ENCODE measurements at places on chromosomes 13 and 19.

DNA sequence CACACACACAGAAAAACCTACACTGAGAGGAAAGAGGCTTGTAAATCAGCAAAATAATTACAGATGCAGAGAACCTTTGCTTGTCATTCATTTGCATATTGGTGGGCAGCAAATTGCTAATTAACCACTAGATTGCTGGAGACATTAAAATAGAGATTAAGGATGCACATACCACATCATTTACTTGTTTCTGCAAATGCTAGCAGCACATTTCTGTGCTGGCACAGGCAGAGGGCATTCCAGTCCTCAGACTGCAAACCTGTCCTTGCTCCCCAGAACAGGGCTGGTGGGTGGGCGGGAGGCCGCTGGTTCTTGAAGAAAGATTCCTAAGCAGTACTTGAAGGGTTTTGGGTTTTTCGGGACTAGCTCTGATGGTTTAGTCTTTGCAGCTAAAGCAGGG, 941 bp upstream of the SIAH3 start:
- DNase-seq: no peak

DNA sequence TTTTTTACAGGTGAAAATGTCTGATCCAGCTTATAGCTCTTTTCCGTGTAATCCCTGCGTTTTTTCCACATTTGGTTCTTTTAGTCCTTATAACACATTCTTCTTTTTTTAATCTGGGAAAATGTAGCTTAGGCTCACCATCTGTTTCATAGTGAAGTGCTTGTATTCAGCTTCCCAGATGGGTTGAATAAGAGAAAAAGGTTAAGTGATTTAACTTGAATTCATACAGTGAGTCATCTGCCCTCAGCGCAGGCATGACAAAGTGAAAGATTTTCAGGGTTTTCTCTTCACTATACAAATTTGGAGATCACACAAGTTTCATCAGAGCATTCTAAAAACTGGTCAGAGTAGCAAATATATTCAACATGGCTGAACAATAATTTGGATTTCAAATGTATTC, 224.8 kb downstream of the SPRY2 start:
- DNase-seq: no peak

- DNase-seq: no peak
Observed at GRCh38 chr13:108903613-108904012, 274.2 kb downstream of the MYO16 start.

- no peak for DNase-seq
Observed at GRCh38 chr19:38528213-38528755, 89.5 kb downstream of the MAP4K1 start.

DNA sequence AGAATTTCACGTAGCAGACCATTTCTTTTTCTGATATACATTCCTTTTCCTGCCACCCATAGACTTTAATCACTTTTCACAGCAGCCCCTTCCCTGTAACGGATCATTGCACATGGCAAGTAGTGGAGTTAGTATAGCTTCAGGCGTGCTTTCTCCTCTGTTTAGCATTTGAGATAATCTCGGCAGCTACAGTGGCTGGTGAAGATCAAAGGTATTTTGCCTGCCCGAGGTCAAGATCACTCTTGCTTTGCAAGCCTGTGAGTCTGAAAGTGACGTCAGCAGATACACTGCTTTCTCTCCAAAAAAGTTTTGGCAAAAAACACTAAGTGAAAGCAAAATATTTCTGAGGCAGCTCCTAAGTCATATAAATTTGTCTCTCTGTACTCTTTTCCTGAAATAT, 260.0 kb downstream of the NDFIP2 start:
- DNase-seq: no peak

DNA sequence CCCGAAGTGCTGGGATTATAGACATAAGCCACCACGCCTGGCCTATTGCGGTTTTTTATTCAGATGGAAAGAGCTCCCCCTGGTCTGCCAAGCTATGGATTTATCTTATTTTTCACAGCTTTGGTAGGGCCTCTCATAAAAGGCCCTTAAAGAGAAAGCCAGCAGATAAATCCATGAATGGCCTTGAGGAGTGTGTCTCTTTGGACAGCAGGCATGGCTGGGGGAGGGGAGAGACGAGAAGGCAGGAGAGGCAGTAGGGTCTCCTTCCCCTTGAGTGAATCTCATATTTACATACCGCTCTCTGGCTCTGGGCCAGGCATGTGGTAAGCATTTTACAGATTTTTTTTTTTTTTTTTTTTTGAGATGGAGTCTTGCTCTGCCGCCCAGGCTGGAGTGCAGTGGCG, 25.2 kb downstream of the MARK4 start:
- DNase-seq: no peak

DNA sequence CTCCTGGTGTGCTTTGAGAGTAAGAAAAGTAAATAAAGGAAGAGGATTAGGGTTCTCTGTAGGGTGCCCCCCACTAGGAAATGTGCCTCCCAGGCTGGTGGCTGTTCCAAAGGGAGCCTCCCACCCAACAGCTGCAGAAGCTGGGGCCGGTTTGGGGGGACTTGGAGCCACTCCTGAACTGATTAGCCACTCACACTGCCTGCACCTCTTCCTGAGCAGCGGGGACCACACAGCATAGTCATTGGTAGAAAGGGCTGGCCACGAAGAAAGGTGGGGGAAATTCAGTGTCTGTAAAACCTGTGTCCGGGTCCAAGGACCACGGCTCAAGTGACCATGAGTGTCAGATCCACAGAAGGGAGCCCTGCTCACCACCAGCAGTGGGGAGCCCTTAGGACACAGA, 55.6 kb downstream of the SPACA7 start:
- no peak for DNase-seq

- DNase-seq: no peak
Observed at GRCh38 chr13:112073245-112074138, 6.5 kb downstream of the SOX1 start.

Data from vagina (tissue), 2 donors.